Jurkat, Clone E6-1 (cell line): ENCODE measurements at places on chromosomes 13 and 19.

DNA sequence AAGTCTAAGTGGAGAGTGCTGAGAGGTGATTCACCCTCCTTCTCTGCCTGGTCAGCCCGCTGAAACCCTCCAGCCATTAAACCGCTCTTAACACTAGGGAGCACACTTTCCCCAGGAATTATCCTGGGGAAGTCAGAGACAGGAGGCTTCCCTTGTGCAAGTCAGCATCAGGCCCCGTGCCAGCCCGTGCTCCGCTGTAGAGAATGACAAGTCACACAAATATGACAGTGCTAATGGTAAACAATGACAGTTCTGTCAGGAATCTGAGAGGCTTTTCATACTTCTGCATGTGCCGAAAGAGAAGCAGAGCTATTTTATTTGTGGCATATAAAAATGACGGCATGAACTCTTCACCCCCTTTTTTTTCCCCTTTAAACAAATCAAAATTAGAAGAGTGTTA, 816.9 kb upstream of the SLC10A2 start:
- DNase-seq: no peak

GRCh38 chr13:43805071-43805468, 18.3 kb upstream of the ENOX1 start:
- no peak for DNase-seq

DNA sequence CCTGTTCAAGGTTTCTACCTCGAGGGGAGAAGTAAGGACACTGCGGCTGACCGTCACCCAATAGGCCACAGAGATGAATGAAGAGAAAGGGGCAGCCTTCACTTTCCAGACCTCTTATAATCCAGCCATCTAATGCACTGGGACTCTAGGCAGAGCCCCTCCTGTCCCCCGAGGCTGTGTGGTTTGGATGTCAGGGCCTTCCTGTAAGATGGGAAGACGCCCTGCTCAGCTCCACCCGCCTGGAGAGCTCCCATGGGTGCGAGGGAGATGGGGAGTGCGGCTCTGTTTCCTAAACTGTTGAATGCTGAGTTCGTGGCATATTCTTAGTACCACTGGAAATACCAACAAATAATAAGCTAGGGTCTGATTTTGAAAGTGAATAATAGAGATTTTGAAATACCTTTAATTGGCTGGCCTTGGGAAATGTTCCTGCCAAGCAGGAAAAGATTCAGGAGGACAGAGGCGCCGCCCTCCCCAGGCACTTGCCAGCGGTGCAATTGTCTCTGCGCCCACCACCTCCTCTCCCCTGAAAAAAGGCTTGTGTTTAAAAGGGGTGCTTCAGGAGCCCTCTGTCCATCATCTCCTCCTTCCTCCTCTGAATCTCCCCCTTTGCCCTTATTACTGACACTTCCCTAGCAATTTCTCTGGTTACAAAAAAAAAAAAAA, 85.4 kb upstream of the GPR183 start:
- DNase-seq: no peak

GRCh38 chr19:45505151-45505995, 1.9 kb upstream of the VASP start:
- no peak for DNase-seq

DNA sequence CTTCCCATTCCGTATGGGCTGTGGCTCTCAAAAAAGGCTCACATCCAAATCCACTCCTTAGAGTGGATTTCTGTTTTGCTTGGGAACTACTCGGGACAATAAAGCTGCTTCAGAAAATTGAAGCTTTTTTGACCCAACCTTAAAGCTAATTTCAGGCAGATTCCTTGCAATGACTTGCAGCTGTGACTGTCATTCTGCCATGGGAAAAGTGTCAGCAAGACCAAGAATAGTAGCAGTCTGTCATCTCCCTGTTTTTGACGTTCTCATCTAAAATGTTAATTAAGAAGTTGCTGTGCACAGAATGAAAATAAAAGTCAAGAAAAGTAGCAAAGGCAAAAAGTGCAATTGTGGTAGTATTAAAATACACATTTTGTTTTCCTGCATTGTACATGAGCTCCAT, 304.7 kb downstream of the COG6 start:
- DNase-seq: no peak

GRCh38 chr13:64553411-64554129, 2676.6 kb downstream of the PCDH9 start:
- DNase-seq: no peak

- DNase-seq: no peak
Observed at GRCh38 chr13:102033857-102034331, 368.0 kb downstream of the FGF14 start.
